Right lobe of liver (tissue), 6 donors: ENCODE measurements at places on chromosomes 7 and 10.

DNA sequence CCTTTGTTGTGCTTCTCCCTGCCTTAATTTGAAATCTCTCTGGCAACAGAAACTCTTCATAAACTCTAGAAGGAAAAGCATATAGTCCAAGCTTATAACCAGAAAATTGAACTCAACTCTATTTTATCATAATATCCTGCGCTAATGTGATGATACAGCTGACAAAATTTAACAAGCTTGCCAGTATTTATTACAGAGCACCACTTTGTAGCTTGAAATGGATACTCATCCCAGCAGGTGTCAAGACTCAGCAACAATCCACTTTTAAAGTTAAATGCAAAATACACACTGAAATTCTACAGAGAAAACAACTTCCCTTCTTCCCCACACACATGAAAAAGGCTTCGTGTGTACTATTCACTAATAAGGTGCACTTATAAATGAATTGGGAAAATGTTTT, 228.9 kb downstream of the AGMO start:
- DNase-seq: no peak

- no peak for DNase-seq
Measured at GRCh38 chr7:141915565-141915964, 634 bp upstream of the OR9A4 start.

- DNase-seq: no peak
Measured at GRCh38 chr7:1690359-1690958, 20.4 kb downstream of the ELFN1 start.

DNA sequence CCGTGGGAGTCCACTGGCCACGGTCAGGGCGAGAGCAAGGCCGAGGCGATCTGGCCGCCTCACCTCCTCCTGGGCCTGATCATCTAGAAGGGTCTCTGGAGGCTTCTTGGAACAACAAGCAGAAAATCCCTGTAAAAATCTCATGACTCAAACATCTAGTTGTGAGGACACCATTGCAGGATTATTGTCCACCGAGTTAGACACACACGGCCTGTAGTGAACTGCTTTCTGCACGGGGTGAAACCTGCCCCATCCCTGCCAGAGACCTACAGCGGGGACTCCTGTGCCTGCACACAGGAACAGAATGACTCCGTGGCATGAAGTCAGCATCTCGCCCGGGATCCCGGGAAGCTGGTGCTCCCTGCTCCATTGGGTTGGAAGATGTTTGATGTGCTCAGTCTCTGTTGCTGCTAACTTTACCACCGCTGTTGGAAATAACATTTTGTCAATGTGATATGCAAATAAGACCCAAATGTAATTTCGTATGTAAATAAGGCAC, 267.0 kb upstream of the TCERG1L start:
- DNase-seq: no peak

DNA sequence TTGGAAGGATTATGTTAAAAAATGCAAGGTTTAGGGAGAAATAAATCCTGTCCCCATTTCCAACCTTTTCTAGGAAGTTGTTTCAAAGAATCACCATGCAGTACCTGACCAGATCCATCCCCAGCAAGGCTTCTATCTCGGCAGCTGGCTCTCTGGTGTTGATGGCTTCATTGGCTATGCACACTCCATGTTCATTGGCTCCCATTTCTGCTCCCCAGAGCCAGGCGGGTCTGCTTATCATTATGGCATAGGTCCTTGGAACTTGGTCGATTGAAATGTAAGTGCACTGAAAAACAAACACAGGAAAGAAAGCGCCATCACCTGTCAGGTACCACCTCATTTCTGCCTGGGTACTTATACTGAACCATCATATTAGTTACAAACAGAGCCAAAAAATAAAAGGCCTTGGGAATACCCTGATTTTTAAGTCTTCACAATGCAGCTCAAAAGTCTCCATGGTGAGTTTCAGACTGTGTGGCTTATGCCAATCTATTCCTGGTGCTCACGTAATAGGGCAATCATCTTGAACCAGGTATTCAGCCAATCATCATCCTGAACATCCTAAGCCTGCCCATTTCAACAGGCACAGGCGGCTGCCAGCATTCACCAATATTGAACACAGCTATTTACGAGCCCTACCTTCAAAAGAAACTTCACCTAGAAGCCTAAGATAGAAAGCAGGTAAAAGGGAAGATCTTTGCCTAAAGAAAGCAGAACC, 34.4 kb downstream of the SCRN1 start:
- no peak for DNase-seq

DNA sequence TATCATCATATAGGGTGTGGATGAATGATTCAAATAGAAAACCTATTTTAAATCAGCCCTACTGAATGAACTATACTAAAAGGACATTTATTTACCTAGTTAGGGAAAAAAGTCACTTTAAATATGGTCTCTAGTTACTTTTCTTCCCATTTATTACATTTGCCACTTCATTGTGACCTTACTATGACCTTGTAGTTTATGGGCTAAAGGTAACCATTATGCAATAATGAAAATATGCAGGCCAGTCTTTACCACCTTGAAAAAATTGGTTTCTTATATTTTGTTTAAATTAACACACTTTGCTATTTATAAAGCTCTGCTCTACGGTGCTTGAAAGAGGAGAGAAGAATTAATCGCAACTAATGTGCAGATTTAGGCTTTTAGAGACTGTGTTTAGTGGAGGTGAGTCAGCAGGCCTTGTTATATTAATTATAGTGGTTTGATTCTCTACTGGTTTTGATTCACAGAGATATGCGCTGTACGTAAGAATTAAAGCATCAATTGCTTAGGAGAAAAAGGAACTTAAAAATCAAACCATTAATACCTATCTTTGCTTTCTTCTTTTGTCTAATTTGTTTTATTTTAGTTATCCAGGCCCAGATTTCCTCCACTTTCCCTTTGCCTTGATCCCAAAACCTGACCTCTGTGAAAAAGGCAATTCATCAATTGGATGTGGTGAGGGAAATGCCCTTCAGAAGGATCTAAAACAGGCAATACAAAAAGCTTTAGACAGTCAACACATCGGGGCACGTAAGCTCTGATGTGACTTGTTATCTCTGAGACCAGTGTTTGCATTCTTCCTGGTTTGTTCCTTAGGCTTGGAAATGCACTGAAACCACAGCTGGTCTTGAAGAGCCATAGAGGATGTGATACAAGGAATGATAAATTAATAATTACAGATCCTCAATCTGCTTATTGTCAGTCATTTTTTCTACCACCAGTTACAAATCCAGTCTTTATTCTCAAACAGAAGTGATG, 141.2 kb upstream of the HDAC9 start:
- DNase-seq: no peak

DNA sequence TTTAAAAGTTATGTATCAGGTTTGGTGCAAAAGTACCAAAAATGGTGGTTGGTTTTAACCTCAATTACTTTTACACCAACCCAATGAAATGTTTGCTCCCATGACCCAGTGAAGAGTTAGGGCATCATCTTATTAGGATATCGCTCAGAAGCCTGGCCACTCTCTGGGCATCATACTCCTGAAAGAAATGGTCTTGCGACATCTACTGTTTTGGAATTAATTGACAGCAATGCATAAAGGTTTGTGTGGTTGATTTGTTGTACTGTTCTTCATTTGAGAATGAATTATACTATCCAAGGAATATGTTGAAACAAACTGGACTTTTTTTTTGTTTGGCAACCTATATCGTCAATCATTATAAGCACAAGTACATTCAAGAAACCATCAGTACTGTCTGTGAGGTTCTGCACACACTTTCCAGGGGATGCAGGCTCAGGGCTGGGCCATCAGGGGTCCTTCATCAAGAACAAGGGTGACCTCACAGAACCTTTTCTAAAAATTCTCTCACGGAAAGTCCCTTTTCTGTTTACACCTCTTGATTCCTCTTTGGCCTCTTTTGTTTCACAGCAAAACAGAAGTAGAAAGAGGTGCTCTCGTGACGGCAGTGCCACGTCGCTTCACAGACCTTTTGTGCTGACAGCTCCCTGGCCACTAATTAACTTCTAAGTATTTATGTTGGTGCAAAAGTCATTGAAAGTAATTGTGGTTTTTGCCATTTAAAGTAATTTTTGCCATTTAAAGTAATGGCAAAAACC, 117.2 kb upstream of the KLF6 start:
- no peak for DNase-seq

DNA sequence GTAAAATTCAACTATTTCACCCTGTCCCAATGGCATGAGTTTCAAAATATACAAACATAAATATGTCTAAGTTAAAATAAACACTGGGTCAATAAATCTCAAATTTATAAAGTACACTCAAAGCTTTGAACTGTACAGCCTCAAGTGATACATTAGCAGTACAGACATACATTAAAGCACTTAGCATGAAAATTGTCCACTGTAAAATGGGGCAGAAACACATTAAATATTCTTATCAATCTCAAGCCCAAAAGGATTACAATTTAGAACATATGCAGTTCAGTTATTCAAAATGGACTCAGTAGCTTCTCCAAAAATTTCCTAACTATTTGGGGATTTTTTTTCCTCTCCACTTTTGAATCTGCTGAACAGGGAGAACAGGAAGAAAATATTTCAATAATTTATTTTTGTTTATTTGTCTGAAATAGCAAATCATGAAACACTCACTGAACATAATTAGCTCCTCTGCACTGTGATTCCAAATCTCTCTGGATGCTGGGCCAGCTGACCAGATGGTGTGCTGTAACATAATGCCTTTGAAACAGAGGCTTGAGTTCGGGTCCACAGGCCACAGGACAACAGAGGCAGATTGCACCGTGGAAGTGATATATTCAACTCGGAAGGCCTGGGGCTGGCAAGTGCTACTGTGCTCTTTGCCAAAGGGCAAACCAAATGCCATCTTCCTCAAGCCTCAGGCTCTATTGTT, 248.9 kb upstream of the LRRN3 start:
- DNase-seq: no peak

GRCh38 chr7:64101943-64102655, 56.9 kb downstream of the ZNF727 start:
- DNase-seq: no peak

GRCh38 chr7:1068619-1069018, 19.3 kb upstream of the GPER1 start:
- DNase-seq: no peak

- no peak for DNase-seq
Measured at GRCh38 chr10:5449823-5450222, 37.5 kb downstream of the NET1 start.

DNA sequence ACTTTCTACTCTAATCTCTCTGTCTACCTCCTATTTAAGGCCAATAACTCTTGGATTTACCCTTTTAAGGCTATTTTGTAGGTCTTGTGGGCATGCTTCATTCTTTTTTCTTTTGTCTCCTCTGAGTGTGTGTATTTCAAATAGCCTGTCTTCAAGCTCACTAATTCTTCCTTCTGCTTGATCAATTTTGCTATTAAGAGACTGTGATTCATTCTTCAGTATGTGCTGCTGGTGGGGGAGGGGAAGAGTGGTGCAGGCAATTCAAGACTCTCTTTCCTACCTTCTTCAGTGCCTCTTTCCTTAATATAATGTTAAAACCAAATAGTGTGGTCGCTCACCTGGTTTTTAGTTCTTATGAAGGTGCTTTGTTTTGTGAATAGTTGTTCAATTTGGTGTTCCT, 20.0 kb downstream of the ABCB1 start:
- DNase-seq: no peak

GRCh38 chr7:90178679-90179278, 24.5 kb downstream of the STEAP1 start:
- DNase-seq: no peak

DNA sequence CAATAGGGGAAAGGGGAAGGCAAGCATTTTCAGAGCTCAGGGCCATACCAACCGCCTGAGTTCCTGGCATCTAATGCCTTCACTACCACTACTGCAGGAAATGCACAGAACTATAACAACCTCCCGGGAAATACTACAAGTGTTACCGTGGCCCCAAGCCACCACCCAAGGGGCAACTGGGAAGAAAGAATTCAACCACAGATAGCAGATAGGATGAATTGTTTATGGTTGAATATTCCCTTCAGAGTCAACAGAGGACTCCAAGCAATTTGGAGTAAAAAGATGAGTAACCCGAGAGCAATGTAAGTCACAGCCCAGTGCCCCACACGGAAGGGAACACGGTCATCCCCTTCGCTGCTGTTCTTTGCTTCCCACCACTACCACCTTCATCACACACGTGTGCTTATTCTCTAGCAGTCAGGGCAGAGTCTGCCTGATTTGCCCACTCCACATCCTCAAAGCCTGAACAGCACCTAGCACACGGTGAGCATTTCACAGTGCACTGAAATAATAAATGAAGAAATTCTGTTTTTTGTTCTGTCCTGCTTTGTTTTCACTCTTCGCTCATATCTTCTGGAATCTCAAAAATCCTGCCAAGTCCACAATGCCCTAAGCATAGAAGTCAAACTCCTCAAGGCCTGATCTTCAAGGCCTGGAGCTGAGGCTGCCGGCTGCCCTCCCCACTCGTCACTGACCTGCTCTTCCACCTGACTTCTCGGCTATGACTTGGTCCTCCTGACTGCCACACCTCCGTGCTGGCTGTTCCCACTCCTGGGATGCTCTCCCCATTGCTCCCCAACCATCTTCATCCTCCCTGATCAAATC, 221.1 kb downstream of the KCNMA1 start:
- no peak for DNase-seq

GRCh38 chr10:132816718-132817117, 30.8 kb upstream of the NKX6-2 start:
- no peak for DNase-seq

- no peak for DNase-seq
Measured at GRCh38 chr10:89156161-89156835, 50.8 kb downstream of the CH25H start.

DNA sequence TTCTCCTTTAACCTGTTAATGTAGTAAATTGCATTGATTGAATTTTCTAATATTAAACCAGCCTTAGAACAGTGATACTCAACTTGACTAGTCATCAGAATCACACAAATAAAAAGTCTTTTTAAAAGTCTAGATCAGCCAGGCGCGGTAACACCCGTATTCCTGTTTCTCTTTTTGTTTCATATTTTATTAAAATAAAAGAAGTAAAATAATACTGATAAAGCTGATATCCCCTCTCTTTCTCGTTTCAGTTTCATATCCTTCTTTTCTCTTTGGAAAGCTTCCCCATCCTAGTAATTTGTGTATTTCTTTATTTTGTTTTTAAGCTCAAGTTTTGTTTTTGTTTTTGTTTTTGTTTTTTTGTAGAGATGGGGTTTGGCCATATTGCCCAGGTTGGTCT, 9.3 kb downstream of the SMO start:
- no peak for DNase-seq

GRCh38 chr10:132927824-132928223, 14.5 kb downstream of the CFAP46 start:
- no peak for DNase-seq

DNA sequence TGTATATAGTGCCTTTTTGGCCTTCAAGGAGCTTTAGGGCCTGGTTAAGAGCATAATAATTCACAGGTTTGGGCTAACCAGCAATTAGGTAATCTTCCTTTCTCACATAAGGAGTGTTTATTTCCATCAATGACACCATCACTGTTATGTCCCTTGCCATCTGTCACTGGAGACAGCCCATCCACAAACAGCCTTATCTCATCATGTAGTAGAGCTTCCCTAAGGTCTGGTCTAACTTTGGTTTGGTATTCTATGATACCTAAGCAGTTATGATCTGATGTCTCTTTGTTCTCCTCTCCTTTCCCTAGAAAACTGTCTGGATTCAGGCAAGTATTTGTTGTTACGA, 26.4 kb downstream of the MAPK8 start:
- DNase-seq: no peak
